ENCODE measurements at places on chromosomes 3 and 15.

DNA sequence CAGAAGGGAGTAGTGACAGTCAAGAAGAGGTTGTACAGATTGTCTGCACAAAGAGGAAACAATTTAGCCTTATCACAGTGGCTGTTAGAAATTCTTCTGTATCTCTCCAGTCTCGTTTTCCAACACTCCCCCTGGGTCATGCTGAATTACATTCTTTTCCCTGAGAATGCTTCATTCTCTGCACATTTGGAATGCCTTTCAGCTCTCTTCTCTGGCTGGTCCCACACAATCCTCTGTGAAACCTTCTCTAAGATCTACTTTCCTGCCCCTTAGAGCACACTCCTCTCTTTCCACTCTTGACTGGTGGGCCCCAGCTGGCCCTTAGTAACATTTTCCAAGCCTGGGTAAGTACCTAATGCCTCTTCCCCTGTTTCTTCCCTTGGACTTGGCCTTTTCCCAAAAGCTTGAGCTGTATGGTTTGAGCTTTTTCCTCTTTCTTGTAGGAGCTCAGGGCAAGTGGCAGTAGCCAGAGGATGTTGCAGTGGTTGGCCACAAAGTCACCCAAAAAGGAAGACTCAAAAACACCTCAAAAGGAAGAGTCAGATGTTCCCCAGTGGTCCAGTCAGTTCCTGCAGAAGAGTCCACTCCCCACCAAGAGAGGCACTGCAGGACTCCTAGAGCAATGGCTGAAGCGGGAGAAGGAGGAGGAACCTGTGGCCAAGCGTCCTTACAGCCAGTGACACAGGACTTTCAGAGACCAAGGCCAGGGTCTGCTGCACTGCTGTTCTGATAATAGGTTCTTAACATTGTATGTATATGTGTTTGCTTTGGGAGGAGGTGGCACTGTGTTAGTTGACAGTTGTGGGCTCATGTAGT is 25.7 kb downstream of the HMCES start:
- no peak for DNase-seq

DNA sequence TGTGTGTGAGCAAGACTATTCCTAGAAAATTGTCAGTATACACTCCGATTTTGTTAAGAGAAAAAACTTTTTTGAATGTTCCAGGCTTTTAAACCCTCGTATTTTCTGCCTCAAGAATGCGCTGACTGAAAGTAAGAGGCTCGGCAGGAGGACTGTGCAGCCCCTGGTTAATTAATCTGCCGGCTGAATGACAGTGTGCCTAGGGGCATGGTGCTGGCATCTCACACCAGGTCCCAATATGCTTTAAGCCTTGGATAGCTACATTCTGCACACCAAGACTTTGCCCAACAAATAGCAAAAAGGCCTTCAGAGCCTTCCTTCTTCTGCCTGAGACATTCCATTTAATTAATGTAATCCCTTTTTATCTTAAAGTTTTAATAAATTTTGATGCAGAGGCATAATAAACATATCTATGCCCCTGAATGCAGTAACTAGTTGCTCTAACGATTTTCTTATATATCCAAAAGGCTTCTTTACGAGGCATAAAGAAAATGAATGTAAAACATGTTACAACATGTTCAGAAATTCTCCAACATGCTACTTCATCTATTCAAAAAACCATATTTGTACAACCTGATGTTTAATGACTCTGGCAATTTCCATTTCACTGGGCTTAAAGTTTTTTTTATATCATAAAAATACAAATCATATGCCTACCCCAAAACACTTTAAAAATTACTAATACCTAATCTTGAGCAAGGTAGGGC is 37.9 kb downstream of the DPH6 start:
- no peak for DNase-seq

GRCh38 chr3:99713440-99713839 is 75.0 kb downstream of the COL8A1 start:
- DNase-seq: no peak

DNA sequence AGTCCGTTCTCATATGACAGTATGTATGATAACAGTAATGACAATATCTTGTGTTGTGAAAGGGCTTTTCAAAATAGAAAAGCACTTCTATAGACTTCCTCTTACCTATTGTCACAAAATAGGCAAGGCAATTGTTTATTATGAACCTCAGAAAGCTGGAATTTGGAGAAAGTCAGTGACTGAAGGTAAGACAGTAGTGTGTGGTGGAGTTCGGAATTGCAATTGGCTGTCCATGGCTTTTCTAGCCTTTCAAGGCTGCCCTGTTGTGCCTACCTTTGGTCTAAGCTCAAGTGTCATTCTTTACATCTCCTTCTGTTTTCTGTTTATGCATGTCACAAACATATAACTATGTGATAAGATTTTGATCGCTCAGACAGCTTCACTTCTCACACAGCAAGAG is 219.3 kb upstream of the NR2E3 start:
- no peak for DNase-seq

DNA sequence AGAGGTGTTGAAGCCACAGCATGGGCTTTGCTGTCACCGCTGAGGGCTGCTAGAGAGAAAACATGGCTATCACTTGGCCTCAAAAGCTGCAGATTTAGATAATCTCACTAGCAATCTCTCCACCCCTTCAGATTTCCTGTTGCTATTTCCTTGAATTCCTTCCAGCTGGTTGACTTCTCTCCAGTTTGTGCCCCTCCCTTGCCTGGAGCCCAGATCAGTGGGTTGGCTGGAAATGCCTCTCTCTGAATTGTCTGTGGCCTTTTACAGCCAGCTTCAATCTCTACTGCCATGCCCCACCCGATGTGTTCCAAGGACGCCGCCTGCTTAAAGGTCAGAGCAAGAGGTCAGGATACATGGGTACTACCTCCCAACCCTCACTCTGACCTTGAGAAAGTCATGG is 294.1 kb downstream of the NTRK3 start:
- no peak for DNase-seq

GRCh38 chr15:41820791-41821423 is 7.0 kb upstream of the JMJD7 start:
- DNase-seq: no peak

DNA sequence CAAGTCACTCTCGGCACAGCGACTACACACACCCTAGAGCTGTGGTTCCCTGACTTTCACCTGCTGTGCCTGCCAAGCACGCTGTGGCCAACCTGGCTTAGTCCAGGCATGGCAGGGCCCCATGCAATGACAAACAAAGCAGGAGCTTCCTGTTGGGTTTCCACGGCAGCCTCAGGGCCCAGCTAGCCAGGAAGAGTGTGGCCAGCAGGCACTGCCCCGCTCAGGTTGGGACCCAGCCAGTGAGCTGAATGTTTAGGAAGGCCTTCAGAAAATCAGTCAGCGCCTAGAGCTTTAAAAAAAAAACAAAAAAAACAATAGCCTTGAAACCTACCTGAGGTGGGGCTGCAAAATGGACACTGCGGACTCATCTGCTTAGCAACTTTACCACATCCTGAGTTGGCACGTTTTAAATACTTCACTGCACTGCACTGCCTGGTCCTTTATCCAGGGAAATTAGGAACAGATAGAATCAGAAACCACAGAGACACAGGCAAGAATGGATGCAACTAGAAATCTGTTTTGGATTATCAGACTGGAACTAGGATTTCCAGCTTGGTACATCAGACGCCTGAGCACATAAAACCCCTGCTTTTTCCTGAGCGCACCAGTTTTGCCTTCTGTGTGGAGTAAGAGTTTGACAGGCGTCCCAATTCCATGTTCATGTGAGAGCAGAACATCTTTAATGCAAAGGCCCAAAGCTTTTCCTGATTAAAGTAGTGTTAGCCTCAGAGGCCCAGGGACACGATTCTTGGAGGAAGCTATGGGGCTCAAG is 36.2 kb upstream of the LDHAL6B start:
- DNase-seq: no peak

DNA sequence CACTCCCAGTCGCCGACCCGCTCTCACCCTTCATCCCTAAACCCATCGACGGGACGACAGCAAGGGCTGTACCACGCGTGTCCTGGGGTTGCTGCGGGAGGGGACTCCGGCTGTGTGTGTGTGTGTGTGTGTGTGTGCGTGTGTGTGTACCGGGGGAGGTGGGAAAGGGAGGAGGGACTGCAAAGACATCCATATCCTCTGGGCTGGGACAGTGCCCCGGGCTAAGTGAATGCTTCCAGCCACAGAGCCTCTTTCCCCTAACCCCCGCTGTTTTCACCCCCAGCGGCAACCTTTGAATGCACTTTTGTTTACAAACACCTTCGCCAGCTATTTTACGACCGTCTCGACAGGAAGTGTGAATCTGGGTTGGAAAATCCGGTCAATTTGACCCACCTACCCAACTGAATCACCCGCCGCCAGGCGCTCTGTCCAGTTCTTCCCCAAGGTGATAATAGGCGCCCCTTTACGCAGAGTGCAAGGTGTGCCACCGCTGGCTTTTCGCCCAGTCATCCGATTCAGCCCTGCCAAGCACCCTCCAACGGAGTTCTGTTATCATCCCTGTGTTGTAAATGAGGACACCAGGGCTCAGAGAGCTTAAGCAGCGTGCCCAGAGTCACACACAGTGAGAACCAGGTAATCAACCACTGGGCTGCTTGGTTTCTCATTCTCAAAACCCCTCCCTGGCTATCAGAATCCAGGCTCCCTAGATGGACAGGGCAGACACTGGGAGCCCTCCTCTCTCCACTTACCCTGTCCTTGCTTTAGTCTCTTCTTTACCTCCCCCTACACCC is 739 bp upstream of the AMOTL2 start:
- DNase-seq: no peak

Measured in stimulated activated CD4-positive, alpha-beta T cell treated with anti-CD3 and anti-CD28 coated beads, Interleukin-2, amount 100 ng/mL, for 48 hours (primary cell).